Activated CD4-positive, alpha-beta T cell treated with anti-CD3 and anti-CD28 coated beads for 24 hours (primary cell): ENCODE measurements at places on chromosomes 12 and 14.

GRCh38 chr14:42475289-42475688, 868.6 kb downstream of the LRFN5 start:
- DNase-seq: no peak

DNA sequence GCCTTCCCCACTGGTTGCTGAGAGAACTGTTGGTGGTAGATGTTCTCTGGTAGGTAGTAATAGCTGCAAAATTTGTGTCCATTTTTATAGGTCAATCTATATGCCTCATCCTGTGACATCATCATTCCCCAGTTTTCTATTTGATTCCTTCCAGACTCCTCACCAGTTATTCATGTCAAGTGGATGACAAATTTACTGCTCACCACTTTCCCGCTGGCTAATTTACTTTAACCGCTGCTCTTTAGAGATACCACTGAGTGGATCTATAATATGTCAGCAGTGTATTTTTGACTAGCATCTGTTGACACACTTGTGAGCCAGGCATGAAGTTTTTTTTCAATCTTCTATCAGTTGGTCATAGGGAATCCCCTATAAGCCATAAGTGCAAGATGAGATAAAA, 24.6 kb downstream of the GPR65 start:
- DNase-seq: no peak

- DNase-seq: no peak
Observed at GRCh38 chr14:102924632-102925588, 2.4 kb downstream of the AMN start.

DNA sequence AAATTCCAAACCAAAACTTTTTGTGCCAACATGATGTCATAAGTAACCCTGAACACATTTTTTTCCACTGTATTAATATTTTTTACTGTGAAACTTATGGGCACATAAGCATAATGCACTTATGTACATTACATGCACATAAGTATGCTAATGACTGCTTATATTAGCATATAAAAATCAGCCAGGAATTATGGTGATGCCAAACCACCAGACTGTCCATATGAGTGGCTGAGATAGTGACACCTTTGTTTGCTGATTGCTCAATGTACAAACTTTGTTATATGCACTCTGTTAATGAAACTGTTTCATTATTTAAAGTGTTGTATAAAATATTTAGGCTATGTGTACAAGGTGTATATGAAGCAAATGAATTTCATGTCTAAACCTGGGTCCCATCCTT, 32.3 kb downstream of the USP44 start:
- no peak for DNase-seq

GRCh38 chr12:24947541-24948419, 1.1 kb downstream of the BCAT1 start:
- no peak for DNase-seq

- no peak for DNase-seq
Observed at GRCh38 chr12:43038991-43039390, 449.4 kb upstream of the PRICKLE1 start.

DNA sequence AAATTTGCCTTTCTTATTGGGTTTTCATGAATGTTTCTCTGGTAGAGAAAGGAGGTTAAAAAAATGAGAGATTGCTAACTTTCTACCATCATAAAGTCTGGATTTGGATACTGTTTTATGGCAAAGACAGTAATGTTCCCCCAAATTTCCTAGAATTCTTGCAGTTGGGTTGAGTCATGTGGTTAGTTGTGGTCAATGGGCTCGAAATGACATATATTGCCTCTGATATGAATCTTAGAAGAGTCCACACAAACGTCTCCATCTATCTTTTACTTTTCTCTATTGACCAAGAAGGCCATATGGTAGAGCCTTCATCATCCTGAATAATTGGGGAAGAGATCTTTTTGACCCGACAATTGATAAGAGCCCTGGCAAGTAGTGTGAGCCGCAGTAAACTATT, 119.5 kb upstream of the PMCH start:
- DNase-seq: no peak

GRCh38 chr14:42671636-42672035, 1065.0 kb downstream of the LRFN5 start:
- no peak for DNase-seq

- no peak for DNase-seq
Observed at GRCh38 chr14:102075155-102075554, 11.7 kb downstream of the HSP90AA1 start.

- DNase-seq: no peak
Observed at GRCh38 chr14:76993752-76994151, 34.8 kb downstream of the IRF2BPL start.

- no peak for DNase-seq
Observed at GRCh38 chr12:19166387-19166786, 36.9 kb downstream of the PLEKHA5 start.

DNA sequence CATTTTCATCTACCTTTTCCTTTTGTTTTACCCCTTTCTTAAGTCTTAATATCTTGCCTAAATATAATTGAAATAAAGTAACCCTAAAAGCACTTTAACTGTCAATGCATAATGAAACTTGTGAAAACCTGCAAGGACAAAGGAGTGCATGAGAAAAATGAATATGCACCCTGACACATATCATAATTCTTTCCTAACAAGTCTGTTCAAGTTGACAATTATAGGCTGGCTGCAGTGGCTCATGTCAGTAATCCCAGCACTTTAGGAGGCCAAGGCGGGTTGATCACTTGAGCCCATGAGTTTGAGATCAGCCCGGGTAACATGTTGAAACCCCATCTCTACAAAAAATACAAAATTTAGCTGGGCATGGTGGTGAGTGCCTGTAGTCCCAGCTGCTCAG, 65.4 kb downstream of the FGD6 start:
- DNase-seq: no peak

GRCh38 chr12:64427988-64428387, 23.8 kb downstream of the XPOT start:
- DNase-seq: no peak

DNA sequence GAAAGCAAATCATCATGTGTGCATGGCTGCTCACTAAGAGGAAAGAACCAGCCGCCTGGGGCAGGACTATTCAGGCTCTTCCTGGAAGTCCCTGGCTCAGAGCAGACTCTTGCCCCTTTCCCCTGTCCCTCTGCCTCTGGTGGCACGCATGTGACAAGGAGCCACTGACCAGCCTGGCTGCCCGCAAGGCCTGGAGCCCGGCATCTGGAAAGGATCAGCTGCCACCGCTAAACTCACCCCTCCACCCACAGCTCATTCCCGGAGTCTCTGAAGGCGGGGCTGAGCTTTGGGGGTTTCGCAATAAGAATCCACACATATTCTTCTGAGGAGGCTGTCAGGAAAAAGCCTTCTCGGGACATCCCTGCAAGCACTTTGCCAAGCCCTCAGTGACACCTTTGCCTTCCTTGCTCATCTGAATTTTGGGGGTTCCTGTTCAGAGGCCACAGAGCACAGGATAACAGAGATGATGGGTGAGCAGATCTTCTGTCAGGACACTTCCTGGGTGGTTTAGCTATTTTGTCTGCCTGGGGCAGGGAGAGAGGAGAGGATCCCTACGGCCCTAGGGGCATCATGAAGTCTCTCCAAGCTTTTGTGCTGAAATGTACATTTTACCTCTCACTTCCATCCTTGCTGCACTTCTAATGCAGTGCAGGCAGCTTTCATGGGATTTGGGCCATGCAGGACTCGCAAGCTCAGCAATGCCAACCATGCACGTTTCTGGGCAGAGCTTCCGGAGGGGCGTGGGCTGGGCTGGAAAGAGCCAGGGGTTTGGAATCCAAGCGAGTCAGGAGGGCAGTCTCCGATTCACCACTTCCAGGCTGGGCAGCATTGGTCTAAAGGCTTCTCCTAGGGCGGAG, 124.8 kb upstream of the MAP1LC3B2 start:
- DNase-seq: no peak

GRCh38 chr12:74535536-74535935, 2.1 kb upstream of the ATXN7L3B start:
- DNase-seq: no peak

DNA sequence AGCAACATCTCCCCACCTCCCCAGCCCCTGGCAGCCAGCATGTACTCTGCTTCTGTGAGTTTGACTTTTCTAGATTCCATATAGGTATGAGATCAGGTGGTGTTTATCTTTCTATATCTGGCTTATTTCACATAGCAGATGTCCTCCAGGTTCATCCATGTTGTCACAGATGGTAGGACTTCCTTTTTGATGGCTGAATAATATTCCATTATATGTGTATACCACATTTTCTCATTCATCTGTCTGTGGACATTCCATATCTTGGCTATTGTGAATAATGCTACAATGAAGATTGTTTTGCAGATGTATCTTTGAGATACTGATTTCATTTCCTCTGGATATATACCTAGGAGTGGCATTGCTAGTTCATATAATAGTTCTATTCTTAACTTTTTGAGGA, 18.4 kb downstream of the ALKBH2 start:
- DNase-seq: no peak

GRCh38 chr12:16607906-16608775, 2.2 kb upstream of the LMO3 start:
- DNase-seq: no peak

- DNase-seq: no peak
Observed at GRCh38 chr14:94840467-94840866, 70.6 kb upstream of the GSC start.

DNA sequence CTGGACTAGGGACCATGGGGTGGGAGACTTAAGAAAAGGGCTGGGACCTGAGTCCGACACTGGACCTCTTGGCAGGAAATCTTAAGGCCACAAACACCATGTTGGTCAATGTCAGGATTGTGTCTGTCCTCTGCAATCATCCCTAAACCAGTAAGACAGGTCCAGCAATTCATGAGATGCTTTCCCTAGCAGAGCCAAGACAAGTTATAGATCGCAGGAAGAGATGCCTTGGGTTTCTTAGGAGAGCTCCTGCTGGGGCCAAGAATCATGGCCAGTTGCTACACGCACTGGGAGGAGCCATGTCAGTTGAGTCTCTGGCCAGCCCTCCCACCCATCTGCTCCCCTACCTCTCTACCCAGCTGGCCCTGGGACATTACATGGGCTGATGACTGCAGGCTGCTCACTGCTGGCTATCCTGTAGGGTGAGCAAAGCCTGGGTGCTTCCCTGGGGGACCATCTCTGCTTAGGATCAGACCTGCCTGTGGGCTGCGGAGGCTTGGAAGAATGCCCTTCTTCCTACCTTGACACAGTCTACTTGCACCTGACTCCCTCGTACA, 14.2 kb downstream of the PLEKHH1 start:
- no peak for DNase-seq

- no peak for DNase-seq
Observed at GRCh38 chr14:81261176-81261575, 40.4 kb upstream of the GTF2A1 start.
